AML-193 (cell line): ENCODE measurements at places on chromosomes 13 and 19.

DNA sequence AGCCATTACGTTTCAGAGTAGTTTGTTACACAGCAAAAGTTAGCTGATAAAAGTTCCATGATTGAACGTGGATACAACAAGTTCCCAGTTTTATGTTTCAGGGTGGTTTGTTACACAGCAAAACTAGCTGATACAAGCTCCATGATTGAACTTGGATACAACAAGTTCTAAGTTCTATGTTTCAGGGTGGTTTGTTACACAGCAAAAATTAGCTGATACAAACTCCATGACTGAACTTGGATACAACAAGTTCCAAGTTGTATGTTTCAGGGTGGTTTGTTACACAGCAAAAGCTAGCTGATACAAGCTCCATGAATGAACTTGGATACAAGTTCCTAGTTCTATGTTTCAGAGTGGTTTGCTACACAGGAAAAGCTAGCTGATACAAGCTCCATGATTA, 47.6 kb downstream of the INSR start:
- DNase-seq, result no peak

GRCh38 chr19:35935911-35936737, at the start of gene LRFN3:
Gene LRFN3, plus strand, starts transcription at chr19:35936374. Its CDS starts 3,052 bp downstream, at chr19:35939426.
- no peak for DNase-seq

GRCh38 chr19:42532891-42533290, 4.6 kb upstream of the CEACAM1 start:
- DNase-seq, result no peak

DNA sequence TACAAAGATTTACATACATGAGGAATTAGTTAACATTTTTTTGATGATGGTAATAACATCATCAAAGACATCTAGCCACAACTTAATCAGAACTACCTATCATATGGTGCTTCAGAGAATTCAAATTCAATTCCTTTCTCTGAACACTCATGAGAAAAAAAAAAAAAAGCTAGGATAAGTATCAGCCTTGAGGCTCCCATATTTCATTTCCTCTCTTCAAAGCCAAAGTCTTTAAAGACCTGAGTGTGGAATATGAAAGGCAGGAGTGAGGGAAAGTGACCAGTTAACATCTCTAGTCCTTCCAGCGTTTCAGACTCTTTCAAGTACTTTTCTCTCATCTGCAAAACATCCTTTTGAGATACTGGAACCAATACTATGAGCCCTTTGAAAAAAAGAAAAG, 137.5 kb downstream of the DCLK1 start:
- no peak for DNase-seq

DNA sequence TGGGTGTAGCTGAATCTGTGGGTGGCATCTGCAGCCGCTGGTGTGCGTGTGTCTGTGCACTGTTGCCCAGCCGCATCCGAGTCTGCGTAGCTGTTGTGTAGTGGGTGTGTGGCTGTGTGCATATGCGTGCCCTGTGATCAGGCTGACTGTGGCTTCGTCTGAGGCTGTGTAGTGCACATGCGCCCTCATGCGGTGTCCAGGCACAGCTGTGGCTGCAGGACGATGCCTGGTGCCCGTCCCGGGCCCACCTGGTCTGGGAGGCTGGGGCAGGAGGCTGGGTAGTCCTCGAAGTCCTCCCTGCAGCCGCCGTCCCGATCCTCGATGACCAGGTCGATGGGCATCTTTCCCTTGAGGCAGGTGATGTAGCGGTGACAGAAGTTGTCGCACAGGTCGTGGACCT, 4.9 kb downstream of the MEIS3 start:
- DNase-seq, result no peak

DNA sequence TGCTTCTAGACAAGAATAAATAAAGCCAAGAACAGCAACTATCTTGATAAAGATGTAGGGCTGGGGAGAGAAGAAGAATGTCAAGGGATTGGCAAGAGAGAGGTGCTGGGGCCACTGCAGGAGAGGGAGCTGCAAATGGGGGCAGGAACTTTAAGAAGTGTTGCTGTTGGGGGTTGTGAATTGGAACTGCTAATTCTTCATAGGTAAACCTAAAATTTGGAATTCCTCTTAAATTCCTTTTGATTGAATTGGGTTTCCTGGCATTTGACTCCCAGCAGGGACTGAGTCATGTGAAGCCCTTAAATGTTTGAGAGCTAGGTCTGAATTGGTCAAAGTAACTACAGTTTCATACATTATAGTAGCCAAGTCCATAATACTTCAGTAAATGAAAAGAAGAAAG, 305.6 kb upstream of the TMTC4 start:
- no peak for DNase-seq

- no peak for DNase-seq
These were observed 32.1 kb downstream of the PPP2R1A start for GRCh38 chr19:52221831-52222375.

- no peak for DNase-seq
These were observed 90.0 kb upstream of the SERP2 start for GRCh38 chr13:44283600-44283999.

- no peak for DNase-seq
These were observed 10.1 kb upstream of the ATP8B3 start for GRCh38 chr19:1822210-1822609.

- DNase-seq, result no peak
These were observed 149.6 kb downstream of the MIPEP start for GRCh38 chr13:23739596-23739995.

DNA sequence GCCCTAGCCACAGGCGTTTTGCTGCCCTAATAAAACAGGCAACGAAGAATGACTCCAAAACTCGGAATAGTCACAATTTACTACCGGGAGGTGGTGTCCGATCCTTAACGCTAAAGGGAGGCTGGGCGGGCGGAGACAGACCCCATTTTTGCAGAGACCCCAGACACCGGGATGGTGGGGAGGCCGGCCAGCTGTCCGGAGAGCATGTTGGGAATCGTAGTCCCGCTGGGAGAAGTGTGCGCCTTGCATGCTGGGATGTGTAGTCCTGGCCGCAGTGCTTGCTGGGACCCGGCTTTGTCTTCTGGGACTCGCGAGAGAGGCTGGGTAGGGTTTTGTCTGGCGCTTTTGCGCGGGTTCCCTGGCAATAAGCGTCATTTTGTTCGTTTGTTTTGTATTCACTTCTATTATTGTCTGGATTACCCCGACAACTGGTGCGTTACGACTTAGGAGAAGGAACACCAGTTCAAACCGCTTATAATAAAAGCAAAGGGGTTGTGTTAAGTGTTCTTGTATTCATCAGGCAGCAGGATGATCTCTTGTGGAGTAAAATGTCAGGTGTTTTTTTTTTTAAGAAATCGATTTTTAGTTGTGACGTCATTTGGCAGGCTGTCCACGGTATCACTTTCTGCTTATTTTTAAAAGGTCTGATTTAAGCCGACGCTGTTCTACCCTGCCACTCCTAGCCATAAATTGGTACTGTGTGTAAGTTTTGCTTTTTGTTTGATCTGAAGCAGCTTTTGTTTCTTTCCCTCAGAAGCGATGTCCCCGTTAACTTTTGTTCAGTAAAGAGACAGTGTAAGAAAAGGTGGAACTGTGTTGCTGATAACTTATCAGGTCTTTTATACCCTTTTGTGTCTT, 676 bp upstream of the HSPH1 start:
- DNase-seq, result peak; percentile 98
